T-helper 2 cell (primary cell): ENCODE measurements at places on chromosomes 16 and 17.
A peak's percentile ranks its signal among the peaks of the same experiment; 100 is the strongest.

DNA sequence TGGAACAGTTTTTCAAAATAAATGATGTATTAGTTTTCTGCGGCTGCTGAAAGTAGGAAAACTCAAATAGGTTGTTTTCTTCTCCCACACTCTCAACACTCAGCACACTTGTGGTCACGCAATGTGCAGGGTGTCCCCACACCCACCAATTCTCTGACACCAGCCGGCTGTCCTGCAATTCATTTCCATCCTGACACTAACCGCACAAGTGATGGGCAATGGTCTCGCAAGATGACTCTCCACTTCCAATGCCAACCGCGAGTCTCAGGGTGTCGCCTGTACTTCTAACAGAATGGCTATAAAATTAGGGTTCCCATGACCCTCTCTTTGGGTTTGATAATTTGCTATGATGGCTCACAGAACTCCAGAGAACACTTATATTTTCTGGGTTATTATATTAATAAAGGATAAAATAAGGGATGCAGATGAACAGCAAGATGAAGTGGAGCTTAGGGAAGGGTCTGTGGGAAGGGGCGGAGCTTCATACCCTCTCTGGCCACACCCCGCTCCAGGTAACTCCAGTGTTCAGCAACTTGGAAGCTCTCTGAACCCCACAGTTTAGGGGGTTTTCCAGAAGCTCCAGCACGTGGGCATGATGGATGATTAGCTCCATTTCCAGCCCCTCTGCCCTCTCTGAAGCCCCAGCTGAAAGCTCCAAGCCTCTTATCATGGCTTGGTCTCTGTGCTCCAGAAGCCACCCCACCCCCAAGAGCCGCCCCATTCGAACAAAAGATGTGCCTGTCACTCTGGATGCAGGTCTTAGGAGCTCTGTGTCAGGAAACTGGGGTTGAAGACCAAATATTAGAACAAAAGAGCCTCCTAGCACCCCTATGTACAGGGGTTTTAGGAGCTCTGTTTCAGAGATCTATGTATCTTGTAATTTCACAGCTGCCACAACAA, 19.8 kb downstream of the TAF1C start:
- peak; percentile 81 for DNase-seq

- DNase-seq: no peak
Measured at GRCh38 chr16:76749780-76750375, 441.1 kb upstream of the MON1B start.

DNA sequence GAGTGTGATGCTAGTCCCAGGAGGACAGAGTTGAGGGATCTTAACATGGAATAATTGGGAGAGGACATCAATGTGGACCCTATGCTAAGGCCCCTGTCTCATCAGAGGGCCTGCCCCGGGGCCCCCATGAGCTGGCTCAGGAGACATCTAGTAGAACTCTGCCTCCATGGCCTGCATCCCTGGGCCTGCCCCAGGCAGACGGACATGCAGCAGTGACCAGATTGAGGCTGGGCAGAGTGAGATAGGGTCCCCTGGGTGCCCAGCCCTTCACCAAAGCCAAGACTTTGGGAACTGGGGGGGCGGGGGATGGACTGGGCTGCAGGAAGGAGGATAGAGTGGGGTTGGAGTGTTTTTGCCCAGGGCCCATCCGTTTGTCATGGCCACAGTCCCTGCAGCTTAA, 115.2 kb downstream of the CCDC182 start:
- no peak for DNase-seq

DNA sequence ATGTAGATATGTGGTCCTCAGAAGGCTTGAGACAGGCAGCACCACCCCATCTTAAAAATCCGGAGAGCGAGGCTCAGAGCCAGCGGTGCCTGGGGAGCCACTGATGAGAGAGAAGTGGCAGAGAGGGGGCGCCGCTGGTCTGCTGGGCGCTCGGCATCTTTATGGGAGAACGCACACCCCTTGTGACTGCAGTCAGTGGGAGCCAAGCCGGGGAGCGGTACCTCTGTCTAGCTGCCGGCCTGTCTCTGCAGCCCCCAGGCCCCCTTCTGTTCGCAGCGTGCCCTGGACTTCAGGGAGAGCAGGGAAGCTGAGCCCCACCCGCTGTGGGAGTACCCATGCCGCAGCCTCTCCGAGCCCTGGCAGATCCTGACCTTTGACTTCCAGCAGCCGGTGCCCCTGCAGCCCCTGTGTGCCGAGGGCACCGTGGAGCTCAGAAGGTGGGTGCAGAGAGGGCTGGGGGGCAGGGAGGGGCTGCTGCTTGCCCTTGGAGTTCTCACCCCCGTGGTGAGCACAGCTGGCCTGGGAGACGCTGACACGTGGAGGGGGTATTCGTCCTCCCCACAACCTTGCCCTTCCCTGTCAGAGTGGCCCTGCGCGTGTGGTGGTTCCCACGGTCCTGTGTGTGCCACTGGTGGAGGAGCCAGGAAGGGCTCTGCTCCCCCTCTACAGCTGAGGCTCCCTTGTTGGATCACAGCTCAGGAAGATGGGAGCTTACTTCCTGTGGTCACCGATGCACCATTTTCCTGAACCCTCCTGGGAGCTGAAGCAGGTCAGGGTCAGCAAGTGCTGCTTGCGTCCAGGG, 44.8 kb downstream of the PRMT7 start:
- DNase-seq: no peak

DNA sequence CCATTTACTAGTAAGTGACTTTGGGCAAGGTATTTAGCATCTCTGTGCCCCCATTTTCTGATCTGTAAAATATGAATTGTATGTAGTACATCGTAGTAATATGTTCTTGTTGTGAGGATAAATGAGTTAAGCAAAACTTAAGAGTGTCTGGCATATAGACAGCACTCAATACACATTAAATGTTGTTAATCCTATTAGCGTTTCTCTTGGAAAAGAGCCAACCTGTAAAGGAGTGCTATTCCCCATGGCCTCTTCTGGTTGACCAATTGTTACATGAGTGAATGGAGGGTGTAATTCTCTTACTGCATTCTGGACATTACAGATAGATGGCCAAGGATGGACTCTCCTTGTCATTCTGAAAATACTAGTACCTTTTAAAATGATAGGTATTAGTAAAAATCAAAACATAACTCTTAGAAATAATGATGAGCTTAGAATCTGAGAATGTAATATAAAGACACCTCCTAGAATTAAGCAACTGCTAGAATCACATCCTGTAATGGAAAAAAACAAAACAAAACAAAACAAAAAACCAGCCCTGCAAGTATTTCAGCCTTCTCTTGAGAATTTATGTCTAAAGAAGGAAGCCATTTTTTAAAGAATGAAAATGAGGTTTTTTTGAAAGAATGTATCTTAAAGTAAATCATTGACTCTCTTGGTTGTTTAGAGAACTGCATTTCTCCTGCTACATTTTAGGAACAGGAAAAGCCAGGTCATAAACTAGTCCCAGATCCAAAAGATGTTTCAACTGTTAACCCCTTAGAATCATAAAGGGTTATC, 30.5 kb downstream of the IQCK start:
- DNase-seq: no peak

GRCh38 chr17:66465701-66466100, 163.3 kb downstream of the PRKCA start:
- no peak for DNase-seq

DNA sequence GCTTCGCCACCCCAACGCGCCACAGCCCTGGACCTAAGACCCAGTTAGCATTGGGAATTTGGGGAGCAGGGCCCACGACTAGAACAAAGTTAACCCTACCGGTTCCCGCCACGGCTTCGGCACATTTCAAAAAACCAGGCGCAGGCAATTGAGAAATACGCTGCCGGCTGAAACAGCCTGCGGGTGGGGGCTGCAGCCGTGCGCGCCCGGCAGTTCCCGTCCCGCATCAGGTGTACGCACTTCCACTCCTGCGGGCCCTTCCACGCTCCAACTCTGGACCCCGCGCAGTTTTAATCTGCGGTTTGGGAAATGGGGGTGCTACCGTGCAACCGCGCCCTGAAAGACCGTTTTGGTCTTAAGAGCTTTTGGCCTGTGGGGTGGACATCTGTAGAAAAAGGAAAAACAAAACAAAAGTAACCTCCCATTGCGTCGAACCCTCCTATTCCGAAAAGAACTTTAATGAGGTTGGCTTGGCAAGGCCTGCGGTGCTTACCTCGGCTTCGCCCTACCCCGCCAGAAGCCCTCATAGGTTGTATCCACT, 7.1 kb downstream of the IRX5 start:
- DNase-seq: no peak

DNA sequence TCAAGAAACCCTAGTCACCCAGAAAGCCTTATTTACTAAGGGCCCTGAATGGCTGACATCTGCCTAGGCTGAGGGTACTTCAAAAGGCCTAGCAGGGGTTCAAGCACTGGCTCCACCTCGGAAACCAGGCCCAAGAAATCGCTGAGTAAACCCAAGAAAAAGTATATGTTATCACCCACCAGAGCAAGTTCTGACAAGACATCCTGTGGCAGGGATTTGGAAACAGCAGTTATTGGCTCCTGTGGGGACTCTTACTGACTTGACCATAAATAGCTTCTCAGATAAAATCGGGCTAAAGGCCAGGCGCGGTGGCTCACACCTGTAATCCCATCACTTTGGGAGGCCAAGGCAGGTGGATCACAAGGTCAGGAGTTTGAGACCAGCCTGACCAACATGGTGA, 12.2 kb downstream of the ATP6V0D1 start:
- peak; percentile 26 for DNase-seq

- no peak for DNase-seq
Measured at GRCh38 chr16:21275529-21275928, 2.6 kb downstream of the CRYM start.

GRCh38 chr17:7097940-7098339, 16.7 kb downstream of the ASGR2 start:
- no peak for DNase-seq

GRCh38 chr16:23072769-23073549, 76.3 kb downstream of the USP31 start:
- no peak for DNase-seq

DNA sequence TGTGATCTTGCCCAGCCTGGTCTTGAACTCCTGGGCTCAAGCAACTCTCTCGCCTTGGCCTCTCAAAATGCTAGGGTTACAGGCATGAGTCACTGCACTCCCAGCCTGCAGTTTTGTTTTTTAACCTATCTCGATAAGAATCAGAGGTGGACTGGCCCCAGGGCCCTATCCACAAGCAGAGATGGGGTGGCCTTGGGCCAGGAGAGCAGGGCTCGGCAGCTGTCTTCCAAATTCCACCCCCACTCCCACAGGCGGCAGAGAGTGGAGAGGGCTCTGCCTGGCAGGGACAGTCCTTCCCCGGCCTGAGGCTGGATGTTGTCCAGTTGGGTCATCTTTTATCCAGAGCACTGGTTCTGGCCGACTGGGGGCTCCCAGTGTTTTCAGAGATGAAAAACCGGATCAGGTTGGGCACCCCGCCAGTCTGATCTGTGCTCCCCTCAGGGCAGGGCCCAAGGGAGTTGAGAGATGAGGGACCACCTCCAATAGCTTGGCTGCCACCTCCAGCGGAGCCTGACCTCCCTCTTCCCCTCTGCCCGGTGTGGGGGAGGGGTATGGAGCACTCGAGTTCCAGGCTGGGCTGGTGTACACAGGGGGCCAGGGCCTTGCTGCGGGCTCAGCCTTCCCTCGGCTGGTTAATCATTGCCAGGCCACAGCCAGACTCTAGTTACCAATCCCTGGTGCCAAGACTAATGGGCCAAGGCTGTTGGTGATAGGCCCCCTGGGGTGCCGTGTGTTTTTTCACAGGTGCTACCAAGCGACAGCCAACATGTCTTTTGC, 30.3 kb upstream of the MYO15B start:
- no peak for DNase-seq

GRCh38 chr16:539901-540530, 12.5 kb downstream of the CAPN15 start:
- no peak for DNase-seq

DNA sequence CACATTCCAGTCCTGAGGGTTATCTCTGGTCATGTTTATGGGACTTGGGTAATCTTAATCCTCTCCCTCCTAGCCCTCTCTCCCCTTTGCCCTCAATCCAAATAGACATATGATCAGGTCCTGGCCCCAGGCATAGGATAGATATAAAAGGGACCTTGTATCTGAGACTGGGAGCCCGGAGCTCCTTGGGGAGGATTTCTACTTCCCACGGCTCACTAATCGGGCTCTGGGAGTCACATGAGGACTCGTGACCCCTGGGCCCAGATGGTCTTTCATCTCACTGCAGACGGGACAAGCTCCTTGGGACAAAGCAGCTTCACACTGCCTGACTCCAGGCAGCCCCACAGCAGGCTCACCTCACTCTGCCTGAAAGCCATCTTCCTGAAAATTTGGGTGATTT, 57.8 kb upstream of the LYRM9 start:
- no peak for DNase-seq

DNA sequence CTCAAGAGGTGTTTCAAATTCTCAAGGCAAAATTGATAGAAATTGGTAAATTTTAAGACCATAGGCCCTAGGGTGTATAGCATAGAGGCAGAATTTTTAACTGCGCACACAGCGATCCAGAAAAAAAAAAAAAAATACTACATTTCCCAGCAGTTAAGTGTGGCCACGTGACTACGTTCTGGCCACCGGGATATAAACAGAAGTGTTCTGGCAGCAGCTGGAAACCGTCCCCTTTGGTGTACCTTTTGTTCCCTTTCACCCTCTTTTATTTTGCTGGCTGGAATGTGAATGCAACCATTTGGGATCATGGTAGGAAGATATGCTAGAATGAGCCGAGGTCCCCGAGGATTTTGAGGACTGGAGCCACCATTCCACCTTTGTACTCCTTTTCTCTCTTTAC, 52.7 kb upstream of the AKAP1 start:
- no peak for DNase-seq

DNA sequence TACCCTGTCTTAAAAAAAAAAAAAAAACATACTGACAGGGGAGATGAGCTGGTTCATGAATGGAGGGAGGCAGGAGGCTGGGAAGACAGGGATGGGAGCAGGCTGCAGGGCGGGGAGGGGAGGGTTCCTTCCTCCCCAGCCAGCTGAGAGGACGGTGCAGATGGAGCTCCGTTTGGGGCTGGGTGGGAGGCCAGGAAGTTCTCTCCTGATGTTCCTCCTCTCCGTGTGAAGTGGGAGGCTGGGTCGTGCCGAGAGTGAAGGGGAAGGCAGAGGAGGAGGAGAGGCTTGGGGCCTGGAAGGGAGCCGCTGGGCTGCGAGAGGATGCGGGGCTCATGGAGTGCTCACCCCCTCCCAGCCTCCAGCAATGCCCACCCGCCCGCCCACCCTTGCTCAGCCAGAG, 21.3 kb downstream of the SBK1 start:
- DNase-seq: no peak

DNA sequence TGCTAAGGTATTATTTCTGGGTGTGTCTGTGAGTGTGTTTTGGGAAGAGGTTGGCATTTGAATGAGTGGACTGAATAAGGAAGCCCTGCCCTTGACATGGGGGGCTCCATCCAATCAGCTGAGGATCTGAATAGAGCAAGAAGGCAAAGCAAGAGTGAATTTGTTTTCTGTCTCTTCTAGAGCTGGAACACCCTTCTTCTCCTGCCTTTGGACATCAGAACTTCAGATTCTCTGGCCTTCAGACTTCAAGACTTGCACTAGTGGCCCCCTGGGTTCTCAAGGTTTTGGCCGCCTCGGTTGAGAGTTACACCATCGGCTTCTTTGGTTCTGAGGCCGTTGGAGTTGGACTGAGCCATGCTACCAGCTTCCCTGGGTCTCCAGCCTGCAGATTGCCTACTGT, 448.6 kb downstream of the SHISA9 start:
- no peak for DNase-seq

- DNase-seq: no peak
Measured at GRCh38 chr16:68910051-68910450, 66.7 kb downstream of the TANGO6 start.
